ENCODE measurements at places on chromosomes 7 and 10.

- no peak for DNase-seq
Observed at GRCh38 chr10:84704101-84704500, 375.7 kb downstream of the CCSER2 start.

- DNase-seq: no peak
Observed at GRCh38 chr7:45658716-45659495, 84.7 kb downstream of the ADCY1 start.

DNA sequence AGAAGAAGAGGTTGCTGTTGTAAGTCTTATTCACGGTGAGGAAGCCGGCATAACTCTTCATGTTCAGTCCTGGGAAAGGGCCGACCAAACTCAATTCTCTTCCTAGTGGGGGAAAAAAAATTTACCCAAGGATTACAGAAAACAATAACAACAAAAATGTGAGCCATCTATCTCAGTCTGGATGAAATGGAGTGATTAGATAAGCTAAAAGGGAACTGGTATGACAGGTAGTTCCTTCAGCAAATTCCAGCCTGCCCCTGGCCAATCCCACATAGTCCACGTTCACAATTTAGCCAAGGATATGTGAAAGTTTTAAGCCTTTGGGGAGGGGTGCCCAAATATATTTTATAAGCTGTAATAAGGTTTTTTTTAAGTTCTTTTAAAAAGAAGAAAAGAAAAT lies 33.6 kb downstream of the CPVL start:
- no peak for DNase-seq

DNA sequence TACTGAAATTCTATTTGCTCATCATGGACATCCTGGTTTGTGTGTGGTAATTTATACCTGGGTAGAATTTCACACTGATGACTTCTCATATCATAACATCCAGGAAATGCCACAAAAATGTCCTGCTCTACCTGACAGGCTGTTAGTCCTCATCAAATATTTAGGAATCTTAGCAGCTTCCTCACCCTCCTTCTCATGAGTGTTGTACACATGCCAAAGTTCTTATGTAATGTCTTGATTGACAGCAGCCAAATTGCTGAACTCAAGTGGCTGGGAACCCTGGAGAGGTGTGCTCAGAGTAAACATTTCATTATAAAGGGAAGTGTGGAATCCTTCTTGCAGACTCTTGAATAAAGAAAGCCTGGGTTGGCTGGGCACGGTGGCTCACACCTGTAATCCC lies 8.9 kb downstream of the EEPD1 start:
- no peak for DNase-seq

- DNase-seq: no peak
Observed at GRCh38 chr7:78959477-78959876, 494.0 kb downstream of the MAGI2 start.

GRCh38 chr7:48421357-48421756 lies 250.1 kb downstream of the ABCA13 start:
- DNase-seq: no peak

DNA sequence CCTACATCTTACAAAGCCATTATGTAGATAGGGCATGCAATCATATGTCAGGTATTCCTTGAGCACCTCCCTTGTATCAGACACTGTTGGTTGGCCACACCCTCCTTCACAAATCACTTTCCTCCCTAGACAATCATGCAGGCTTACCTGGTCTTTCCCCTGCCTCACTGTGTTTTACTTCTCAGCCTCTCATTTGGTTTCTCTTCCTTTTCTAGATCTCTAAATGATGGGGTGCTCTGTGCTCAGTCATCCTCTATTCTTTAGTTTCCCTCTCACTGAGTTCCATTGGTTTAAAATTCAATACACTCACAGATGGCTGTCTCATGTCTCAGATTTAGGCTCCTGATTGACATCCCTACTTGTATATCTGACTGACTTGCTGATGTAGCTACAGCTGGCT lies 31.4 kb downstream of the ANK3 start:
- DNase-seq: no peak

GRCh38 chr10:72243822-72244437 lies 27.9 kb upstream of the ASCC1 start:
- peak; percentile 94 for DNase-seq

DNA sequence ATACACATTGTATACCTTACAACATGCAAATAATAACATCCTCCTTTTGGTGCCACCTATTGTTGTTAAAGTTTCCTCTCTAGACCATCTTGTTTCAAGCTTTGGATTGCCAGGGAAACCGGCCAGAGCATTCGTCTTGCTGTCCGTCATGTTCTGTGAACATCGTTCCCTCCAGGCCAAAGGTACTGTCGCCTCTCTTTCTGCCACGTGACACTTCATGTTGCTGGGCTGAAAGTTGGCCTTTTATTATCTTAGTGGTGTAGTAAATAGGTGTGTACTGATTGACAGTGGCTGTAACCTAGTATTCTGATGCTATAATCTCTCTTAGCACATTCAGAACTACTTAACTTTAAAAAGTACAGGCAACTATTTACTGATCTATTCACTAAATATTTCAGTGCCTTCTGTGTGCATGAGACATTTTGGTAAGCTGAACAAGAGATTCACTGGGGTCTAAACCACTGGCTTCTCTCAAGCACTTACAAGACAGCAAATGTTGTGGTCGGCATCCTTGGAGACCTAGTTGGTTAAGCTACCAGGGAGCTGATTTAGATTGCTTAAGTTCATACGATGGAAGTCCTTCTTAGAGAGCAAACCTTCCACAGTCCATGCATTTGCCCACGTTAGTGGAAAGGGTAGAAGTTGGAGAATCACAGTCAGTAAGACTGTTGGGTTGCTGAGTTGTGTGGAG lies 52.4 kb downstream of the SHH start:
- no peak for DNase-seq

- no peak for DNase-seq
Observed at GRCh38 chr10:120997313-120997712, 146.2 kb downstream of the WDR11 start.

DNA sequence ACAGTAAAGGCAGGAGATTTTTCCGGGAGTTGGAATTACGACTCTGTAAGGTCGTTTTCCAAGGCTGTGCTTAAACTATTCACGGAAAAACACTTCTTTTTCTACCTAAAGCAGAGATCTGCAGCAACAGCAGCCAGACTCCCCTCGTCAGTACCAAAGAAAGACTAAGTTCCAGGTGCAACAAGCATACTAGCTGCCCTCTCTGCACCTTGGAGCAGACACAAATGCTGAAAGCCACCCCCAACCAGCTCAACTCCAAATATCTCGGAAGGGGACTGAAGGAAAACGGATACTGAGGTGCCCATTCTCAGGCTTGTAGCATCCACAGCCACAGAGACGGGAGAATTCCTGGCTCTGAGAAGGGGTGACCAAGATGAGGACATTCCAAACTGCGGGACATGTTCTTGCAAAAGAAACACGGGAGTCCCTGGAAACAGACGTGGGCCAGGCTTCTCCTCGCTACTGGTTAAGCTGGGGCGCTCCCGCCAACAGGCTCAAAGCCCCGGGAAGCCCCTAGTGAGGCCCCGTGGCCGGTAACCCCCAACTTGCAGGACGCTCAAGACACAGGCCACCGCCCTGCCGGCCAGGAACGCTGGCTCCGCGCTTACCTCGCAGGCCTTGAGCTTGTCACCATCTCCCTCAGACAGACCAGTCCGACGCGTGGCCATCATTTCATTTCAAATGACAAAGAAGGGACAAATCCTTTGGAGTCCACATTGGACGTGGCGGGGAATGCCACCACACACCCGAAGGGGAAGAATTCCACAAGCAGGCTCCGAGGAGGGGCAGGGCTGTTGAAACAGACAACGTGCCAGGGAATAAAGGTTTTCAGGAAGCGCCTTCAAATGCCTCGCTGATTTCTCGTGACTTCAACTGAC lies 2.2 kb downstream of the ARHGAP21 start:
- DNase-seq: no peak

GRCh38 chr7:74475243-74475986 lies 21.7 kb downstream of the GTF2IRD1 start:
- no peak for DNase-seq

DNA sequence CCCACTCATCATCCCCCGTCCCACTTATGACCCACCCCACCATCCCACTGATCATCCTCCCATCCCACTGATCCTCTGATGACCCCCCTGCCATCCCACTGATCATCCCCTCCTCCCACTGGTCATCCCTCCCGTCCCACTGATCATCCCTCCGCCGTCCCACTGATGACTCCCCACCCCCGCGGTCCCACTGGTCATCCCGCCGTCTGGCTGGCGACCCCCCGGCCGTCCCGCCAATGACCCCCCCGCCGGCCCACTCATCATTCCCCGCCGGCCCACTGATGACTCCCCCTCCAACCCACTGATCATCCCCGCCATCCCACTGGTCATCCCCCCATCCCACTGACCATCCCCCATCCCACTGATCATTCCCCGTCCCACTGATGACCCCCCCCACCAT lies 161.1 kb downstream of the GRM8 start:
- no peak for DNase-seq

DNA sequence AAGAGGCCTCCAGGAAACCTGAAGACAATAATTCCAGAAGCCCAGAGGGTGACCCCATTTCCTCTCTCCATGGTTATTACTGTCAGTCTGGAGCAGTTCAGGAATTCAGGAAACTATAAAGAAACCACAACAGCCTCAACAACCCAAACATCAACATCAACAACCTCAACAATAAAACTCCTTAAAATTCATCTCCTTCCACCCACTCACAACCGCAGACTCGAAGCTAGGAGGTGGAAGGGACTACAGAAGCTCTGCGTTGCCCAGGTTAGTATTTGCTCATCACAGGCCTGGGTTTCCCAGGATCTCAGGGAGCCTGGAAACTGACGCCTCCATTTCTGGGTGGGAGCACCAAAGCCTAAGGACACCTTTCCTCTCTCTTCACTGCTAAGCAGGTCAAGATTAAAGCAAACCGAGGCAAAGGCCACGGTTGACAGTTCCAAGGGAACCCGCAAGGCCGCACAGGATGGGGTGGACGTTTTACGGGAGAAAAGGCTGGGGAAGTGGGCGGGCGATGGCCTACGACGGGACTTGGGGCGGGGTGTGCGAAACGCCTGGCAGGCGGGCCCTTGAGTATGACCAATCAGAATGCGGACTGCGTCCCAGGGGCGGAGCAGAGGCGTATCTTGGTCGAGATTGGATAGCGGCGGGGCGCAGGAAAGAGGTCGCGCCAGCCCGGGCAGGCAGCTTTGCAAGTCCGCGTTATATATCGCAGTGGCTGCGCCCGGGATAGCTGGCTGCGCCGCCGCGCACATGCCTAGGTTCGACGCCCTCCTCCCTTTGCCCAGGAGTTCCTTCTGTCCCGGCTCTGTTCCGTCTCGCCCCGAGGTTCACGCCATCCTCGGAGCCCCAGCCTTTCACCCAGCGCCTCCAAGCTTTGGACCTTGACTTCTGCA lies at the start of gene ELOVL3:
Gene ELOVL3, plus strand, starts transcription at position 654 of the 896 bp plus-strand sequence. CDS start 250 bp downstream, outside the sequence.
- peak; percentile 88 for DNase-seq

GRCh38 chr10:53477313-53477675 lies 704.7 kb upstream of the MBL2 start:
- no peak for DNase-seq

DNA sequence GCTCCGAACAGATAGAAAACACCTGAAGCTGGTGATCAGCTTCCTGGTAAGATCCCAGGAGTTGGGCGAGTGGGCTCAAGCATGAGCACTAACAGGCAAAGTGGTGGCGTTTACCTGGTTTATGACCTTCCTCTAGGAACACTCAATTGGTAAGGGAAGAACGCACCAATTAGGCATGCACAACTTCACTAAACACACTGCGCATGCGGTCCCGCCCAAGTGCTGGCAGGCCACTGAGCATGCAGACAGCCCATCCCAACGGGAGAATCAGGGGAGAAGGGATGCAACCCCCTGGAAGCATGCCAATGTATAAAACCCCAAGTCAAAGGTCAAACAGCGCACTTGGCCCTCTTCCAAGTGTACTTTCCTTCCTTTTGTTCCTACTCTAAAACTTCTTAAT lies 70.4 kb downstream of the LYZL2 start:
- no peak for DNase-seq

- DNase-seq: no peak
Observed at GRCh38 chr7:120033114-120033513, 239.9 kb upstream of the KCND2 start.

GRCh38 chr7:122688400-122688998 lies 10.4 kb downstream of the RNF133 start:
- DNase-seq: no peak

- DNase-seq: no peak
Observed at GRCh38 chr7:46518713-46519112, 597.6 kb upstream of the IGFBP3 start.

GRCh38 chr7:17227766-17228490 lies 70.5 kb upstream of the AHR start:
- no peak for DNase-seq

- DNase-seq: no peak
Observed at GRCh38 chr7:158606129-158606528, 18.5 kb upstream of the PTPRN2 start.

- DNase-seq: no peak
Observed at GRCh38 chr10:28842321-28842720, 165.0 kb downstream of the BAMBI start.

DNA sequence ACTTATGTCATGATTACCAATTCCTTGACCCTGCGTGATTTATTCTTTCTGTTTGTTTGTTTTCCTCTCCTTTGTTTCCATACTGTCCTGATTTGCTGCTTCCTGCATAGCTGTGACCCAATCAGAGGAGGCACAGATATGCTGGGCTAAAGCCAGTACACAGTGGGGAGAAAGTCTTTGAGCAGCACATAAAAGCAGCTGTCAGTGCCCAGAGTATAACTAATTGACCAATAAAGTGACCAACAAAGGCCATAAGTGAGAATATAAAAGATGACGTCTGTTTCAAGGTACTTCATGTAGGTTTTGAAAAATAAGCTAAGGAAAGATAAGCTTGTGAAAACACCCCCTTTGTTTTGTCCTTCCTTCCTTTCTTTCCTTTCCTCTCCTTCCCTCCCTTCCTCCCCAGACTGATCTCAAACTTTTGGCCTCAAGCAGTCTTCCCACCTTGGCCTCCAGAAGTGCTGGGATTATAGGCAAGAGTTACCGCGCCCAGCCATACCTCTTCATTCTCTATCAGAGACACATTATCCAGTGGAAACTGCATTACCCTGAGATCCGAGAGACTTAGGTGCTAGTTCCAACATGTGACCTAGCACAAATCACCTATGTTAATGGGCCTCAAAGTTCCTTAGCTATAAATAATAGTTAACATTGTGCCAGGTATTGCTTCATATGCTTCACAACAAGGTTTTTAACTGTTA lies 17.0 kb downstream of the BCAP29 start:
- DNase-seq: no peak

- DNase-seq: no peak
Observed at GRCh38 chr10:120824881-120825309, 26.3 kb upstream of the WDR11 start.
